ENCODE measurements at places on chromosomes 4 and X.

DNA sequence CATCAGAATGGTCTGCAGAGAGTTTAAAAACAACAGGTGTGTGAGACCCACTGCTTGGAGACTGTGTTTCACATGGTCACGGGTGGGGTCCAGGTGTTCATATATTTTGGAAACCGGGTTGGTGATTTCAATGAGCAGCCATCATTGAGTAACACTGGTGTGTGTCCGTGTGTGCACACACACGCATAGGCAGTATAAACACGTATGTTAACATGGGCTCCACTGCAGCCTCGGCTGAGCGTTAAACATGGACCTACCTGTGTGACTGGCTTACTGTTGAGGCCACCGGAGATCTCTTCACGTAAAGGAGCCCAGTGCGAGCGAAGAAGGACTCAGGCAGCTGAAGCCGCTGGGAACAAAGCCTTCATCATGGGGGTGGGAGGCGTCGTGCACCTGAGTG lies 56.9 kb upstream of the TLR3 start:
- DNase-seq, result no peak

- DNase-seq, result no peak
Measured at GRCh38 chrX:19326567-19326966, 17.2 kb upstream of the PDHA1 start.

GRCh38 chrX:12843061-12843667 lies 23.7 kb upstream of the TLR7 start:
- DNase-seq, result no peak

- DNase-seq, result no peak
Measured at GRCh38 chr4:163772238-163772637, 277.7 kb downstream of the TMA16 start.

DNA sequence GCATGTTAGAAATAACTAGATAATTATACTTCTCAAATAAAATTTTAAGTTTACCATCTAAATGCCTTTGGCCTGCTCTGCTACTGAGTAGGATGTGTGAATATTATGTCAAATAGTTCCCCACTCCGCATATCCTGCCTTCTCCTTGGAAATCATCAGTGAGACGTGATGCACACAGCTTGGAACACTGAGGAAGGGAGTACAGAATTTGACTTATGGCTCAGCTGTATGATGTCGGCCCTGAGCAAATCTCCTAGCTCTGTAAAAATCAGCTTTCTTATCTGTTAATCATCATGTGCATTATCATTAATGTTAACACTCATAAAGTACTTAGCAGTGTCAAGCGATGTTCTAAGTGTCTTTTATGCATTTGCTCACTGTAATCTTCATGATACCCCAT lies 241.0 kb upstream of the ANKRD50 start:
- DNase-seq, result no peak

DNA sequence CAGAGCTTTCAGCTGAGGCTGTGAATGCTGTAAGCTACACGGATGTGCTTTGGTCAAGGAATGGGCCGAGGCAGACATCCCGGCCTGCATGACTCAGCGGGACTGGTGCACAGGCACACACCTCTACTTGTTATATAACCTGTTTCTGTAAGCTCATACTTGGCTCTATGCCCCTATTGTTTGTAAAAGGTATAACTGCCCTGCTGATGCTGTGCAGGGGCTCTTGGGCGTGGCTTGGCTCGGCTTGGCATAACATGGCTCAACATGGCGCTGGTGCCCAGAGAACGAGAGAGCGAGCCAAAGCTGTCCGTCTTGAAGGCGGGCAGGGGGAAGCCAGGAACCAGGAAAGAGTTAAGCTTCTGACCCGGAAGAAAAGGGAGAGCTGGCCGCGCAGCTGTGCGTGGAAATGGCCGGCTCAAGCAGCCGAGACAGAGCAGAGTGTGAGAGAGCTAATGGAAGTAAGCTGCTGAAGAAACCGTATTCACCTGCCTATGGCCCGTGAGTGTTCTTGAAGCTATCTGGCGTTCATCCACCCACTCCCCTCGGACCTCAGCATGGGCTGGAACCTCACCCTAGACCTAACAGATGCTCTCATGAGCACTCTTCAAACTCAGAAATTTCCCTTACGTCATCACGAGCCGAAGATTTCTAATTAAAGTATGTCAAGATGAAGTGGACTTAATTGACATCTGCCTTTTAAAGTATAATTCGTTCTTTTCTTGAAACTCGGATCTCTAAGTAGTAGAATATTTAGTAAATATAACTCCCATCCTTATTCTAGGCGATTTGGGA lies 286.3 kb upstream of the AGA start:
- no peak for DNase-seq

GRCh38 chrX:15336023-15336413 lies 695 bp upstream of the PIGA start:
- DNase-seq, result no peak

DNA sequence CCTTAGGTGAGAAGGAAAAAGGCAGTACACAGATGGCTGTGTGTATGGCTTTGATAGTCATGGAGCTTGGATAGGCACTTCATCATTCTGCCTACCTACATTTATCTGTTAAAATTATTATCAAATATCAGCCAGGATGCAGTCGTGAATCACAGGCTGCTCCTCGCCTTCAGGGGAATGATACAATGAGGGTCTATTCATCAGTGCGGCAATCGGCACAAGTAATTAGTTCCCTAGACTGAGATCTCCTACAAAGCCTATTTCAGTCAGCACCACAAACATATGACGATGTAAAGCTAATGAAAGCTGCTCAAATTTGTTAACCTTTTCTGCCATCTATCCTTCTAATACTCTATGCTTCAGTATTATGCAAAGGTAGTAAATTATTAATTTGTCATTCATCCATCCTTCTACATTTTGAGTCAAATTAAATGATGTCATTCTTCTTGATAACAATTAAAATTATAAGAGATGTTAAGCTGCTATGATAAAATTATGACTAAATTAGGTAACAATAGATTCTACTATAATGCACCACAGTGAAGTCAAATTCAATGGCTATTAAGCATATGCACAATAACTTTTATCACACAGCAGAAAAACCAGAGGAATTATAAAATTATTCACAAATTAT lies 19.0 kb downstream of the MAB21L2 start:
- no peak for DNase-seq

GRCh38 chr4:141731481-141731880 lies 95.1 kb downstream of the IL15 start:
- no peak for DNase-seq

DNA sequence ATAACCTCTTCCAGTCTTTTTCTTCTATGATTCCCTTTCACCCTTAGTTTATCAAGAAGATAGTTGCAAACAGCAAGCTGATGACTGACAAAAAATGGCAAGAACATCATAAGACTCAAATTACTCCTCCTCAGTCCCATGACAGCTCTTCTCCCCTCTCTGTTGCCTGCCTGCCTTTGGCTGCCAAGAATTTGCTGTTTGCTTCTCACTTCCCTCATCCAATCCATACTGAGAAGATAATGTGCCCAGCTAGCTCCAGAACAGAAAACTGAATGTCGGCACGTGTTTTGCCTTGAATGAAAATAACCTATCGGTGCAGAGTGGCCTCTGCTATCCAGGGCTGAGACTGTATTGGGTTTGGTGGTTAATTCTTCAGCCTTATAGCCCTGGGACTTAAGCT lies 192.1 kb downstream of the PPARGC1A start:
- DNase-seq, result no peak

DNA sequence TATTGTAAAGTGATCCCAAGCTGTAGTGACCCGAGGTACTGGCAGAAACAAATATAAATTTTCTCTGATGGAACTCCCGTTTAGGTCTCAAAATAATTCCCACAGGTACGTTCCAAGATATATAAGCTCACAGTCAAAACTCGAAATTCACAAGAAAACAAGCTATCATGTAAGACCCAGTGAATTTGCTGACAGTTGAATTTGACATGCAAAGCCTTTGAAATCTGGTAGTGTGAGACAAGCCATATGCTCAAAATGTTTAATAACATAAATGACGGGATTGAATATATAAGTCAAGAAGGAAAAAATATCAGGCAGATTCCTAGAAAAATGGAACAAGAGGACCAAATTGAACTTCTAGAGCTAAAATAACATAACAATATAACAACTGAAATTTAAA lies 252.8 kb downstream of the TMA16 start:
- no peak for DNase-seq

GRCh38 chrX:70970482-70970995 lies 39.6 kb upstream of the SLC7A3 start:
- DNase-seq, result no peak

- DNase-seq, result no peak
Measured at GRCh38 chrX:9369802-9370291, 95.0 kb upstream of the TBL1X start.

DNA sequence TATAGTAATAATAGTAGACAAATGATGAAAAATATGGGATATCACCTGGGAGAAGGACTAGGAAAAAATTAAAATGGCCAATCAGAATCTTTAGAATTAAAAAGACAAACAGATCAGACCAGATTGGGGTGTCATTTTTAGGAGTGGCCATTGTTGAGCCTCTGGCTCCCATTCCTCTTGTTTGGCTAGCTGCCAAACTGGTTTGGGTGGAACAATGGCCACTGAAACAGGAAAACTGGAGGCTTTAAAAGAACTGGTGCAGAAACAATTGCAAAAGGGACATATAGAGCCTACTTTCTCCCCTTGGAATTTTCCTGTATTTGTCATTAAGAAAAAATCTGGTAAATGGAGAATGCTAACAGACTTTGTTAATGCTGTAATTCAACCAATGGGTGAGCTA lies 294.8 kb upstream of the DKK2 start:
- DNase-seq, result no peak

DNA sequence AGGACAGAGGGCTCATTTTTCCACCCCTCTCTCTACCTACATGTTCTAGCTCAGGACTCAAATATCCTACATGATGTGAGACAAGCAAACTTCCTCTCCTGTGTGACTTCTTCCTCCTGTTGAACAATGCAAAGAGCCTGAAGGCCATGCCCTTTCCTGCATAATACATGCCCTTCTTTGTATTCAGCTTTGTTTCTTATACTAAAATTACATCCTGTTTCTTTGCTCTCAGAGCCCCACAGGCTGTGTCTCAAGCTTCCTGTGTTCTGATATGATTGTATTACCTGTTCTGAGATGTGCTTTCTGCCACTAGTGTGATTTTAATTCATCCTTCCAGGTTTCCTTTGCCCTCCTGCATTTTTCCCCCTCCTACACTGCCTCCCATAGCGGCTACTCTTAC lies 166.4 kb upstream of the AFF2 start:
- no peak for DNase-seq

DNA sequence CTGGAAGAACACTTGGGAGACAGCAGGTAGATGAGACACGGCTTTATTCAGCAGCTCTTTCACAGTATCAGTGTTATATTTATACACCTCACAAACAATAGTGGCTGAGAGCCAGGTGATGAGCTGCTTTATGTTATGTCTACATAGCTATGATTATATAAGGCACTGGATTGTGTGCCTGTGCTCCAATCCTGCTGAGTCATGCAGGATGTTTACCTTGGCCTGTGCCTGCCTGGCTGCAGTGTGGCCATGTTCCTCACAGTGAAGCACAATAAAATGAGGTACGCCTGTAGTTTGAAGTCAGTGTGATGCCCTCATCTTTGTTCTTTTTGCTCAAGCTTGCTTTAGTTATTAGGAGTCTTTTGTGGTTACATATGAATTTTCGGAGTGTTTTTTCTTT lies 31.3 kb downstream of the CXCL13 start:
- DNase-seq, result no peak

DNA sequence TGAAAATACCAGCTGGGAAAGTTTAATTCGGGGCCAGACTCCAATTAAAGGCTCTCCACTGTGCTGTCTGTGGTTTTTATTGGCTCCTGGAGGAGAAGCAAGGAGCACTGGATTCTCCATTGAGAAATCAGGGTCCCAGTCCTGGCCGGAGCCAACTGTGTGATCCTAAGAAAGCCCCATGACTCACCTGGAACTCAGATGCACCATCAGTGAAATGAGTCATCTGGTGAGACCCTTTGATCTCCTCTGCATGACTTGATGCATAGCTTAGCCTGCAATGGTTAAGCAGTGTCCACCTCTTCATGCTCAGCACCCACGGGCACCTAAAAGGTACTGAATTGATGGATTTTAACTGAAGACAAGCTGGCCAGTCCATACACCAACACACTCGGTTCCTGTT lies 119.2 kb upstream of the VCX3B start:
- no peak for DNase-seq

- DNase-seq, result no peak
Measured at GRCh38 chr4:7771541-7772507, 167.8 kb downstream of the AFAP1 start.

GRCh38 chrX:119107206-119107605 lies 20.4 kb downstream of the KIAA1210 start:
- no peak for DNase-seq

GRCh38 chr4:98508829-98509598 lies 149.4 kb downstream of the TSPAN5 start:
- DNase-seq, result no peak

DNA sequence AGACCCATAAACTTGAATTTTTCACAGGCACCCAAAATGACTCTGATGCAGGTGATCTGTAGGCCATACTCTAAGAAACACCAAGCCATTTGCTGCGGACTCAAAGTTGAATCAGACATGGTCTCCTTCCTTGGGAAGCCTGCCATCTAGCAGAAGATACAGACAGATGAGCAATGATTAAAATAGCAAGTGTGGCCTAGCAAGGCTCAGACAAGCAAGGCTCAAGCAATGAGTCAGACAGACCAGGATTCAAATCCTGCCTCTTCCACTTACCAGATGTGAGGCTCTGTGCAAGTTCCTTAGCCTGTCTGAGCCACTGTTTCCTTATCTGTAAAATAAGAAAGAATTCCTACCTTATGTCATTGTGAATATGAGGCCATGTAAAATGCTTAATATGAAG lies 2.3 kb downstream of the CCDC149 start:
- no peak for DNase-seq

DNA sequence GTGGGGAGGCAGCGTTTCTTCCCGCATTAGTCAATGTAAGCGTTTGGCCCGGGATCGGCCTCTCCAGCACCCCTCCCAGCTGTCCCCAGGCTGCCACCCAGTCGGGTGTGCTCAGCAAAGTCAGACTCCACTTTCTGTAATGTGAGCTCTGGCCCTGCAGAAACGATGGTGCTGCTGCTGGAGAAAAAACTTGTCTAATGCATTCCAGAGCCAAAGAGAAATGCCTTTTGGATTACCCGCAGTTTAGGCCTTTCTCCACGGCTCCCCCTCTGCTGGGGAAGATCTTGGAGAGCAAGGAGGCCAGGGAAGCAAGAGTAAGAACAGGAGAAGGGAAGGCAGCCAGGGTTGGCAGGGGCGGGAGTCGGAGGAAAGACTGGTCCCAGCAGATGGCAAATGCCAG lies 55.2 kb downstream of the ELF4 start:
- DNase-seq, result no peak

DNA sequence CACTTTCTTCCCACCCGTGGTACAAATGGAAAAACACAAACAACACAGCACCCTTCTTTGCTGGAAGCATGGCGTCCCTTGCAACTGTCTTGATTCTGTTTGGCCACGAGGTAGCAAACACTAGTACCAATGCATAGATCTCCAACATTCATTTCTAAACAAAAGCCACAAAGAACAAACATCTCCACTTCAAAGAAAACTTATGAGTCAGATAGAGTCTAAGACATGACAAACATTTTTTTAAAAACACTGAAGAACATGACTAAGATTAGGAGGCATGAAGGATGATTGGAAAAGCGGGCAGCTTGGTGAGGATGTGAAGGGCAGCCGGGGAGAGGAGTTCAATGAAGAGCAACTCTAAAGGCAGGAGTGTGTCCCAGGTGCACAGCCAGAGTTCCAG lies 197.6 kb upstream of the FAM9B start:
- no peak for DNase-seq
